ENCODE measurements at places on chromosomes 12 and 14. TPM values are rescaled to one million over a fixed set of nuclear protein-coding genes. Genes with fewer than 3 reads are reported as not detected.
A peak's percentile ranks its signal among the peaks of the same experiment; 100 is the strongest.

GRCh38 chr12:31003861-31004640 is 69.6 kb upstream of the DDX11 start:
- no peaks in the 10 kb centered on the region for H3K36me3 ChIP-seq
- H3K4me3 ChIP-seq = no peak overlapping the region
- no peaks in the 10 kb centered on the region for H3K27me3 ChIP-seq
- no peak for DNase-seq
- H3K4me1 ChIP-seq = no peaks in the 10 kb centered on the region

DNA sequence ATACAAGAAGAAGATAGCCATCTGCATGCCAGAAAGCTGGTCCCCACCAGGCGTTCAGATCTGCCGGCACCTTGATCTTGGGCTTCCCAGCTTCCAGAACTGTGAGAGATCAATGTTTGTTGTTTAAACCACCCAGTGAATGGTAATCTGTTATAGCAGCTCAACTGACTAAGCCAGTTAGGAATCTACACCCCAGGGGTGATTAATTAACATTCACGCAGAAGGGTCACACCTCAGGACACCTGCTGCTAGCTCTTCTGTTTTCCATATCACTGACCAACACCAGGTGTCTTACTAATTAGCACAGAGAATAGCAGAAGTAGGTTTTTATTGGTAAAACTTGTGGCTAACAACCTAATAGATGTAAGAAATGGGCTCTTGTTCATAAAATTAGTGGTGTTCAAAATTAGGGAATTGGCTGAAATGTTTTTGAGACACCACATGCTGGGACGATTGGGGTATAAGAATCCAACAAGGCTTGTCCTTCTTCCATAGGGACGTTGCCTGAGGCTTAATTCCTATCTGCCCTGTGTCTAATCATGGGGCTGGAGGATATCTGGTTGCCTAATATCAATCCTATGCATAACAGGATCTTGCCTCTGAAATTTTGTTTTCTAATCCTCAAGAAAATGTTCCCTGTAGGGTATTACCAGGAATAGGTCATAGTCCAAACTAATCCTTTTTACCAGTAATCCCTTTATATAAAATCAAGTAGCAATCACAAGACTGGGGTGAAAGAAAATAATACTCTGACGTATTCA is 42.0 kb upstream of the CHST11 start:
- DNase-seq = no peak
- H3K4me1 ChIP-seq = no peaks in the 10 kb centered on the region
- H3K4me3 ChIP-seq = no peak overlapping the region
- no peak overlapping the region for H3K27ac ChIP-seq
- no peaks in the 10 kb centered on the region for H3K36me3 ChIP-seq

DNA sequence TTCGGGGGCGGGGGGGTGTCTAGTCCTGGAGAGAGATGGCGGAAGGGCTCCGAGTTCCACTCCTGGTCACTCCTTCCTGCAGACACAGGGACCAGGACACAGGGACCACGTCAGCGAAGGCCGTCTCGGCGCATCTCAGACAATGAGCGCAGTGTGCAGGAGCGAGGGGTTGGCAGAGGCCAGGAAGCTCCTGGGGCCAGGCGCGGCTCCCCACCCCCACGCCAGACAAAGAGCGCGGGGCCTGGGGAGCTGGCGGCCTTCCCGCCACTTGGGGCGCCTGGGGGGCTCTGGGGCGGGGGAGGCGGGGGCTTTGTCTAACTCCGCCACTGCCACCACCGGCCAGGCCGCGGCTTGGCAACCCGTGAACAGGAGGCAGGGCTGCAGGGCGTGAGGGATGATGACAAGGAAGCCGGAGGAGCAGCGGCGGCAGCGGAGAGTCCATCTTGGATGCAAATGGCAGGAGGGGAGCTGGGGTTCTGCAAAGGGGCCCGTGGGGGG is 2.2 kb downstream of the CDK2AP1 start:
- peak overlapping the region; percentile 55 for H3K27ac ChIP-seq
- H3K4me3 ChIP-seq = peak overlapping the region; percentile 94
- H3K4me1 ChIP-seq = peaks cover 9% of the 10 kb centered on the region
- no peak for DNase-seq
- H3K27me3 ChIP-seq = no peaks in the 10 kb centered on the region

APPL2 gene
- total RNA-seq = 38.2 TPM

- no peaks in the 10 kb centered on the region for H3K27me3 ChIP-seq
- H3K4me3 ChIP-seq = no peak overlapping the region
- H3K27ac ChIP-seq = no peak overlapping the region
- H3K36me3 ChIP-seq = no peaks in the 10 kb centered on the region
- DNase-seq = no peak
Observed at GRCh38 chr14:80315681-80316080, 104.4 kb upstream of the DIO2 start.

GRCh38 chr14:60972295-60972694 is 8.6 kb downstream of the TRMT5 start:
- H3K4me3 ChIP-seq = no peak overlapping the region
- H3K4me1 ChIP-seq = peaks cover 12% of the 10 kb centered on the region
- H3K36me3 ChIP-seq = peaks cover 4% of the 10 kb centered on the region
- no peak overlapping the region for H3K27ac ChIP-seq

GRCh38 chr12:57046947-57047890 is 2.7 kb downstream of the MYO1A start:
- DNase-seq = no peak
- H3K4me3 ChIP-seq = no peak overlapping the region
- no peak overlapping the region for H3K27ac ChIP-seq
- no peaks in the 10 kb centered on the region for H3K27me3 ChIP-seq
- no peaks in the 10 kb centered on the region for H3K4me1 ChIP-seq

GRCh38 chr12:110916295-110916875 is 4.0 kb downstream of the MYL2 start:
- DNase-seq = no peak
- no peaks in the 10 kb centered on the region for H3K27me3 ChIP-seq
- H3K4me3 ChIP-seq = no peak overlapping the region
- no peak overlapping the region for H3K27ac ChIP-seq
- H3K36me3 ChIP-seq = no peaks in the 10 kb centered on the region
- H3K4me1 ChIP-seq = no peaks in the 10 kb centered on the region

DNA sequence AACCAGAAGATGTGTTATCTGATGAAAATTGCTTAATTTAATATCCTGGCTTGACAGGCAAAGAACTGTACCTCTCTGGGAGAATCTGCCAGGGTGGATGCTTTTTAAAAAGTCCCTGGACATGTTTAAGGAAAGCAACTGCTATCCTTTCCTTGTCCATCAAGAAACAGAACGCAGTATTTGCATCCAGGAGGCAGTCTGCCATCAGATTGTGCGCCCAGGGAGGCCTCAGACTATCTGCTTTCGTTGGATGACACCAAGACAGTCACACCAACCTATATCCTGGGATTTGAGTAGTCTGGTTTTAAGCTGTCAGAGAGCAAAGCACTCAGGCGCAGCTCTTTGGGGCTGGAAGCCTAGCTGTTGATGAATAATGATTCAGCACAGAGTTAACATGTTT is 121.9 kb downstream of the TBX5 start:
- H3K36me3 ChIP-seq = no peaks in the 10 kb centered on the region
- H3K4me3 ChIP-seq = no peak overlapping the region
- no peaks in the 10 kb centered on the region for H3K27me3 ChIP-seq

ARHGAP9 gene
- total RNA-seq = 32.0 TPM

- H3K27ac ChIP-seq = no peak overlapping the region
- no peak for DNase-seq
- H3K36me3 ChIP-seq = no peaks in the 10 kb centered on the region
- no peak overlapping the region for H3K4me3 ChIP-seq
- no peaks in the 10 kb centered on the region for H3K27me3 ChIP-seq
- H3K4me1 ChIP-seq = no peaks in the 10 kb centered on the region
Observed at GRCh38 chr12:89556976-89557375, 31.1 kb upstream of the POC1B start.

DTX1 gene
- 0.41 TPM for total RNA-seq

DNA sequence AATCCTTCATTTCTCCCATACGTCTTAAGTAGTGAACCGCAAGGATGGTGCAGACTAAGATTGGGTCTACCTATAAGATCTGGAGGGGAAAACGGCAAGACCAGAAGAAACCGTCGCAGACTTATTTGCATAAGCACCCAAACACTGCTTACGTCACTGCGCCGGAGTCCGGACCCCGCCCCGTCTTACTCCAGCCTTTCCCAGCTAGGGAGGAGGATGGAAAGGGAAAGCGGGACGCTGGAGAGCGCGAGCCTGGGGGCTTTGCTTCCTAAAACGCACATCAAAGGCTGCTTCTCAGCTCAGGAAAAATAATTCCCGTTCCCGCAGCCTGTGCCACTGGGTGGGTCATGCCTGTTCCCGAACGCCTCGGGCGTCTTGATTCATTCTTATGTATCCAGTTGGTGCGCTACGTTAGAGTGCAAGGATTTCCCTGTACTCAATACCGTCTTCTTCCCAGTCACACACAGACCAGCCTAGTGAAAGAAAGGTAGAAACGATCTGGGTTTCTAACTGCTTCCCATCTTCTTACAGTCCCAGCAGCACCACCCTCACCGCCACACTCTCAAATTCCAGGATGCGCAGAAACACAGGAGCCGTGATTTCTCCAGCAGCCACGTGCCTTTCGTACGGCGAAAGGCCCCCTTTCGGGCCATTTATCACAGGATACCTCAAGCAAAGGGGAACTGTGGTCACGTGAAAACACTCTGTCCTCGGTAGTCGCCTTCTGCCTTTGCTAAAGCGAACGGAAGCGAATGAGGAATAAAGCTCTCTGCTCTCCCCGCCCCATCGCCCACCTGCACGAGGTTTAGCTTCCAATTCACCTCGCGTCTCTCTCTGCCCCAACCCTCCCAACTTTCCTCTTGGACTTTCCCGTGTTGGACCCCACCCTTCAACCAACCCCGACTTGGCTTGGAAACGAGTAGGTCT is 1.1 kb downstream of the SLC6A15 start:
- no peaks in the 10 kb centered on the region for H3K27me3 ChIP-seq
- DNase-seq = no peak
- H3K36me3 ChIP-seq = no peaks in the 10 kb centered on the region
- H3K4me1 ChIP-seq = peaks cover 19% of the 10 kb centered on the region
- H3K4me3 ChIP-seq = peak overlapping the region; percentile 68
- no peak overlapping the region for H3K27ac ChIP-seq

- peaks cover 5% of the 10 kb centered on the region for H3K4me1 ChIP-seq
- H3K27ac ChIP-seq = no peak overlapping the region
- no peaks in the 10 kb centered on the region for H3K27me3 ChIP-seq
- no peak overlapping the region for H3K4me3 ChIP-seq
- H3K36me3 ChIP-seq = no peaks in the 10 kb centered on the region
Observed at GRCh38 chr12:116918464-116918863, 7.7 kb downstream of the FBXW8 start.

- DNase-seq = no peak
- no peak overlapping the region for H3K4me3 ChIP-seq
- no peaks in the 10 kb centered on the region for H3K36me3 ChIP-seq
- no peaks in the 10 kb centered on the region for H3K27me3 ChIP-seq
- no peak overlapping the region for H3K27ac ChIP-seq
Observed at GRCh38 chr14:68295316-68295816, 475.8 kb downstream of the RAD51B start.

DNA sequence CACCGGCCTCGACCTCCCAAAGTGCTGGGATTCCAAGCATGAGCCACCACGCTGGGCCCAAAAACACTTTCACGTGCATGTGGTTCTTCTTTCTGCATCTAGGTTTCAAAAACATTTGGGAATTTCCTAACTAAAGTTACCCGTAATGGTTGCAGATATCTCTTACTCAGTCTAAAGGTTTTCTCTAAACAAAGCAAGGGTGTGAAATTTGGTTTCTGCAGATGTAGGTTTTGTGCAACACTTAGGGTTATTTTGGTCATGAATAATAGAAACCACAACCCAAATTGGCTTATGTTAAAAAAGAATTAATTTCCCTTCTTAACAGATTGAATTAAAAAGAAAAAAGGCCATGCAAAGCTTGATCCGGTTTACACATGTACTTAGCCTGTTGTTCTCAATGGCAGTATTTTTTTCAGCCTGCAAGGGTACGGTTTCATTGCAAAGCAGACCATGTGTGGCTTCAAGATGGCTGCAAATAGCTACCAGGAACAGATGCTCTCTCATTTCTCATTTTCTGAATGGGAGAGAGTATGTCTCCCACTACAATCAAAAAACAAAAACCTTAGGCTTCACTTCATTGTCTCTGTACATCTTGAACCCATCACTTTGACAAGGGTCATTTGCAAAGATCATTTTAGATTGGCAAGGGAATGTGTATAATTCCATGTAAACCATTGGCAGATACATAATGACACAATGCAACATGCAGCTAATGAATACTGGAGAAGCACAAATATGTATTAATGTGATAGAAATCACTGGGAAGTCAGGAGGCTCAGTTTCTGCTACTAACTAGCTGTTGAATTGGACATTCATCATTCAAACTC is 491.2 kb upstream of the FLRT2 start:
- no peak overlapping the region for H3K4me3 ChIP-seq
- H3K4me1 ChIP-seq = no peaks in the 10 kb centered on the region
- no peaks in the 10 kb centered on the region for H3K36me3 ChIP-seq
- no peak for DNase-seq
- no peak overlapping the region for H3K27ac ChIP-seq

- no peaks in the 10 kb centered on the region for H3K36me3 ChIP-seq
- DNase-seq = no peak
- H3K4me1 ChIP-seq = no peaks in the 10 kb centered on the region
Observed at GRCh38 chr12:83536496-83536895, 849.8 kb downstream of the TMTC2 start.

- no peaks in the 10 kb centered on the region for H3K36me3 ChIP-seq
- no peaks in the 10 kb centered on the region for H3K4me1 ChIP-seq
- H3K27me3 ChIP-seq = no peaks in the 10 kb centered on the region
- no peak overlapping the region for H3K4me3 ChIP-seq
- no peak overlapping the region for H3K27ac ChIP-seq
Observed at GRCh38 chr12:119624966-119625365, 31.4 kb downstream of the TMEM233 start.

GRCh38 chr12:113292091-113292490 is 42.8 kb downstream of the SLC8B1 start:
- peaks cover 77% of the 10 kb centered on the region for H3K36me3 ChIP-seq
- H3K4me3 ChIP-seq = no peak overlapping the region
- H3K27me3 ChIP-seq = no peaks in the 10 kb centered on the region
- no peaks in the 10 kb centered on the region for H3K4me1 ChIP-seq
- no peak for DNase-seq

TMBIM4 gene
- 114 TPM for total RNA-seq

KRT80 gene
- total RNA-seq = 0.21 TPM

DNA sequence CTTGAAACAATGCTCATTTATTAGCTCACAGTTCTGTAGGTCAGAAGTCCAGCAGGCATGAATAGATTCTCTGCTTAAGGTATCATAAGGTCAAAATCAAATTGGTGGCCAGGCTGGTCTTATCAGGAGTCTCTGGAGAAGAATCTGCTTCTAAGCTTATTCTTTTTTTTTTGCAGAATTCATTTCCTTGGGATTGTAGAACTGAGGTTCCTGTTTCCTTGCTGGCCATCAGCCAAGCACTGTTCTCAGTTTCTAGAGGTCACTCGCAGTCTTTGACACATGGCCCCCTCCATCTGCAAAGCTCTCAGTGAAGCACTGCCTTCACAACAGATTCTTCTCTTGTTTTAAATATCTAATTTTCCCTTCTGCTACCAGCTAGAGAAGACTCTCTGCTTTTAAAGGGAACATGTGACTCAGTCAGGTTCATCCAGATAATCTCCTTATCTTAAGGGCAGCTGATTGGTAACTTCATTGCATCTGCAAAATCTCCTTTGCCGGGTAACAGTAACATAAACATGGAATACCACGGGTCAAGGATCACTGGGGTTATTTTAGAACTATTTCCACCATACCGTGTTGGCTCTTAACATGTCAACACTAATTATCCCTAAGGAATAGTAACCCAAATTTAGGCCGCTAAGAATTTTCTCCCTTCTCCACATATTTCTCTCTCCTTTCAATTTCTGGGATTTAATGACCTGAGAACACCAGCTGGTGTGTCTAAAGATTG is 25.3 kb downstream of the RHOJ start:
- no peaks in the 10 kb centered on the region for H3K4me1 ChIP-seq
- no peaks in the 10 kb centered on the region for H3K36me3 ChIP-seq
- no peaks in the 10 kb centered on the region for H3K27me3 ChIP-seq
- no peak overlapping the region for H3K4me3 ChIP-seq
- H3K27ac ChIP-seq = no peak overlapping the region

LRFN5 gene
- 0.41 TPM for total RNA-seq

OVCH1 gene
- 0.78 TPM for total RNA-seq

Measured in thoracic aorta (tissue), 2 donors.